Smooth muscle cell of bladder (primary cell): ENCODE measurements at places on chromosomes 1 and 21. TPM values are rescaled to one million over a fixed set of nuclear protein-coding genes. Genes with fewer than 3 reads are reported as not detected.

Gene HJV
- total RNA-seq: not detected in 2 replicates

Gene LHX8
- total RNA-seq: 1.00 TPM in 1 of 2 replicates, not detected in the other

Gene TRAPPC10
- 15.1 and 17.3 TPM in 2 replicates for total RNA-seq

Gene MOV10
- total RNA-seq: 43.7 and 45.8 TPM in 2 replicates

Gene LRP8
- total RNA-seq: 11.5 and 15.6 TPM in 2 replicates

Gene OXCT2
- 1.7 and 4.1 TPM in 2 replicates for total RNA-seq

Gene GJA5
- 0.09 TPM in 1 of 2 replicates, not detected in the other for total RNA-seq
